Smooth muscle cell of the umbilical artery (primary cell): ENCODE measurements at places on chromosomes 3 and 15. TPM values are rescaled to one million over a fixed set of nuclear protein-coding genes. Genes with fewer than 3 reads are reported as not detected.

Gene BMF
- 0.14 and 1.8 TPM in 2 replicates for total RNA-seq

Gene C2CD4B
- total RNA-seq: not detected in 2 replicates

Gene TJP1
- total RNA-seq: 50.5 and 96.1 TPM in 2 replicates

Gene GOLGA6L10
- total RNA-seq: 0.30 and 0.78 TPM in 2 replicates

Gene CHRNB4
- total RNA-seq: not detected in 2 replicates

Gene P2RY1
- total RNA-seq: 0.59 and 0.88 TPM in 2 replicates

Gene NR1I2
- 0.14 TPM in 1 of 2 replicates, not detected in the other for total RNA-seq

Gene CMTM8
- total RNA-seq: not detected in 2 replicates

Gene CPNE9
- total RNA-seq: not detected in 2 replicates

Gene SLC27A2
- total RNA-seq: 0.05 and 0.30 TPM in 2 replicates

Gene NANOGP8
- not detected in 2 replicates for total RNA-seq

Gene MON1A
- 11.9 and 16.5 TPM in 2 replicates for total RNA-seq

Gene GASK1A
- 1.5 and 1.8 TPM in 2 replicates for total RNA-seq

Gene NDN
- total RNA-seq: 62.5 and 94.7 TPM in 2 replicates

Gene SLTM
- 55.8 and 78.1 TPM in 2 replicates for total RNA-seq

Gene CTDSPL
- 16.3 and 22.7 TPM in 2 replicates for total RNA-seq

Gene BFSP2
- not detected in 2 replicates for total RNA-seq

Gene HCN4
- not detected in 2 replicates for total RNA-seq

Gene LRRC31
- not detected in 2 replicates for total RNA-seq

Gene EPHA3
- total RNA-seq: 4.2 and 17.0 TPM in 2 replicates

Gene FBXL2
- 14.8 and 18.0 TPM in 2 replicates for total RNA-seq

Gene KY
- total RNA-seq: 1.2 and 8.0 TPM in 2 replicates

Gene GRM7
- total RNA-seq: not detected in 2 replicates

Gene GOLGA6L4
- total RNA-seq: 0.59 and 0.78 TPM in 2 replicates

Gene CLDN16
- total RNA-seq: under 0.01 and 0.23 TPM in 2 replicates

Gene MCTP2
- total RNA-seq: 25.3 and 57.9 TPM in 2 replicates

Gene FANCD2OS
- total RNA-seq: not detected in 2 replicates
